ENCODE measurements at places on chromosomes 1 and 21.

DNA sequence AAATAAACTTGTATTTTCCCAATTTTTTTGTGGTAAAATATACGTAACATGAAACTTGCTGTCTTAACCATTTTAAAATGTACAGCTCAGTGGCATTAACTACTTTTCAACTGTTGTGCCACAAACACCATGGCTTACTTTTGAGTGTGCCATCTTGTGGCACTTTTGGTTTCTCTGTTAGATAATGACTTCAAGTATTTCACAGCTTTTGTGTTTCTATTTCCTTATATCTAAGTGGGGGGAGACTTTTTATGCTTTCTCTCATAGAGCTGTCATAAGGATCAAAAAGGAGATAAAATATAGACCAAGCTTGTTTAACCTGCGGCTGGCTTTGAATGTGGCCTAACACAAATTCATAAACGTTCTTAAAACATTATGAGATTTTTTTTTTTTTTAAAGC, 44.3 kb downstream of the CDC14A start:
- no peak for DNase-seq

GRCh38 chr1:28822799-28823198, 10.8 kb downstream of the OPRD1 start:
- DNase-seq = no peak

DNA sequence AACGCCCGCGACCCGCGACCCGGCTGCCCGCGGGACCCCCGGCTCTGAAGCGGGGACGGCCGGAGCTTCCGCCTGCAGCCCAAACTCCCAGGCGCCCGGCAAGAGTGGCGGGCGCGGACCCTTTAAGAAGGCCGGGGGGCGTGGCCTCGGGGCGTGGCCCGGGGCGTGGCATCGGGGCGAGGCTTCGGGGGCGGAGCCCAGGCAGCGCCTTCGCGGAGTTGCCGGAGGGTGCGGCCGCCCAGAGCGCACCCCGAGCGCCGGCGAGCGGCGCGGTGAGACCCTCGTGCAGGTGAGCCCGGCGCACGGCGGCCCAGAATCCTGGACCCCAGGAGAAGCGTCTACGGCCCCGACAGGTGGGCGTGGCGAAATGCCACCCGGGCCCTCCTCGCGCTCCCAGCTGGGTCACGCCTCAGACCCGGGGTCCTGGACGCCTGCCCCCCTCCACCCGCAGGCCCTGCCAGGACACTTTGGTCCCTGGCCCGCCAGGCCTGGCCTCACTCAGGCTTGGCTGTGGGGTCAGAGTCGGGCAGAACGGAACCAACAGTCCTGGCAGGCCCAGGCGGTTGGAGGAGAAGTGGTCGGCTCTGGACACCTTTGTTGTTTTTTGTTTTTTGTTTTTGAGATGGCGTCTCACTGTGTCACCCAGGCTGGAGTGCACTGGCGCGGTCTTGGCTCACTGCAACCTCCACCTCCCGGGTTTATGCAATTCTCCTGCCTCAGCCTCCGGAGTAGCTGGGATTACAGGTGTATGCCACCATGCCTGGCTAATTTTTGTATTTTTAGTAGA, 14.4 kb downstream of the RNF223 start:
- peak; percentile 86 for DNase-seq

- DNase-seq = peak; percentile 46
Measured at GRCh38 chr1:40344597-40344996, 27.5 kb upstream of the COL9A2 start.

- DNase-seq = peak; percentile 14
Measured at GRCh38 chr21:28687586-28687985, 305.1 kb downstream of the LTN1 start.

DNA sequence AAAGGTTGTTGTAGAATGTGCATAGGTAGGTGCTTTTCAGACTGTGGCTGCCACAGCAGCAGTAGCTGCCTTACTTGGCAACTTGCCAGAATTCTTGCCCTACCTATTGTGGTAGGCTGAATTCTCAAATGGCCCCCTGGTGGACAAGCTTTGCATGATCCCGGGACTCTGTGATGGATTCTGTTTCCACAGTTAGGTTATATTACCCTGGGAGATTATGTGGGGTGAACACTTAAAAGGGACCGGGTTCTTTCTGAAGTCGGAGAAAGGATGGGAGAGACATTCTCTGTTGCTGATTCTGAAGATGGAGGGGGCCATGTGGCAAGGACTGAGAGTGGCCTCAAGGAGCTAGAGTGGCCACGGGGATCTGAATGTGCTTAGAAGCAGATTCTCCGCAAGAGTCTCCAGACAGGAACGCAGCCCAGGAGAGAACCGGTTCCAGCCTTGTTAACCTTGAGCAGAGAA, 32.1 kb upstream of the KCNE1 start:
- peak; percentile 88 for DNase-seq

DNA sequence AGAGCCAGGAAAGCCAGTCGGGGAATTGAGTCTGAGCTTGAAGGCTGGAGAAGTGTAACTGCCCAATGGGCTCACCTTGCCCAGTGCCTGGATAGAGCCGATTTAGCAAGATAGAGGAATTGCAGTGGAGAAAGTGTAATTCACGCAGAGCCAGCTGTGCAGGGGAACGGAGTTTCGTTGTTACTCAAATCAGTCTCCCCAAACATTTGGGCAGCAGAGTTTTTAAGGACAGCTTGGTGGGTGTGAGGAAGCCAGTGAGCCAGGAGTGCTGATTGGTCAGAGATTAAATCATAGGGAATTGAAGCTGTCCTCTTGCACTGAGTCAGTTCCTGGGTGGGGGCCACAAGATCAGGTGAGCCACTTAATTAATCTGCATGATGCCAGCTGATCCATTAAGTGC, 28.4 kb upstream of the NLRP3 start:
- DNase-seq = peak; percentile 13

GRCh38 chr1:25698252-25698651, 81.7 kb downstream of the MAN1C1 start:
- no peak for DNase-seq

GRCh38 chr1:227059076-227059475, 119.0 kb downstream of the COQ8A start:
- no peak for DNase-seq

- DNase-seq = no peak
Measured at GRCh38 chr1:45516036-45516435, 5.6 kb downstream of the PRDX1 start.

GRCh38 chr1:238360474-238360873, 469.8 kb upstream of the ZP4 start:
- DNase-seq = no peak

DNA sequence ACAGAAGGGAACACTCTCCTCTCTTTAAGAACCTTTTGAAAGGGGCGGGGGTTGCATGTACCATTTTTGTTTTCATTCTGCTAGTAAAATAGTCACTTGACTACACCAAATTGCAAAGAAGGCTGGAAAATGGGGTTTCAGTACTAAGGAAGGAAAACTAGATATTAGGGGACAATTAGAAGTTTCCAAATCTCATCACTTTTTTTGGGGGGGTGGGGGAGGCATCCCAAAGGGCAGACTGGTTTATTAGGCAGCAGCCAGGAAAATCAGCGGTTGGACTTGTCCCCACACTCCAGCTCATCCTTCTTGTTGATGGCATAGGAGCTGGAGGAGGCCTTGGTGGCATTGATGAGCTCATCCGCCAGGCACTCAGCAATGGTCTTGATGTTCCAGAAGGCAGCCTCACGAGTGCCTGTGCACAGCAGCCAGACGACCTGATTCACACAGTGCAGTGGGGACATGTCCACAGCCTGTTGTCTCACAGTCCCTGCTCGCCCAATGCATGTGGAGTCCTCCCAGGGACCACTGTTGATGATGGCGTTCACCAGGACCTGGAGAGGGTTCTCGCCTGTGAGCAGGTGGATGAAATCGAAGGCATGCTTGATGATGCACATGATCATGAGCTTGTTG, 1.7 kb upstream of the TMEM50B start:
- peak; percentile 12 for DNase-seq

DNA sequence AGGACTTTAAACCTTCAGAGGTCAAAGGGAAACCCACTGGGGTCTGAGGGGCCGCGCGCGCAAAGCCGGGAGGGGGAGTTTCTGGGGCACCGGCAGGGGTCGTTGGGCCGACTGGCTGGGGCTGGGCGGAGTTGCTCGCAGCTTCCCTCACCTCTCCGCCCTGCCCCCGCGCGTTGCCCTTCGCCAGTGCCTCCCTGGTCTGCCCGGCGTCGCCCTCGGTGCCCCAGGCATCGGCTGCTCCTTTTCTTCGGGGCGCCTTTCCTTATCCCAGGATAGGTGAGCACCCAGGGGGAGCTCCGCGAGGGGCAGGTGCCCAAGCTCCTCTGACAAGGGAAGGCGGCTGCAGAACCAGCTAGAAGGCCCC, 390 bp upstream of the NGF start:
- no peak for DNase-seq

GRCh38 chr1:179995576-179995975, 41.0 kb downstream of the CEP350 start:
- no peak for DNase-seq

DNA sequence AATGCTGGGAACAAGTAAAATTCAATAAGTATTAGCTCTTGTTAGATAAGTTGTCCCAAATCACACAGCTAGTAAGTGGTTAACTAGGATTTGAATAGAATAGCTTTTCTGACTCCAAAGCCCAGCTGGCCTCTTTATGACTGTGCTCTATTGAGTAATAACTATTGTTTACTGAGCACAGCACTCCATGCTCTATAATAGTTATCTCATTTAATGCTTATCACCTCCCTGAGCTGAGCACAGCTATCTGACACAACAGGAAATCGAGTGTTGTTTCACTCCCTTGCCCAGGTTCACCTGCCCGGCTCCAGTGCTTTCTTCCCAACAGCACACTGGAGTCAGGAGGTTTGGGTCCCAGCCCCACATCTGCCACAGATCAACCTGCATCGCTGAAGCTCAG, 38.8 kb upstream of the STMN1 start:
- DNase-seq = peak; percentile 19

GRCh38 chr1:200767321-200767720, 28.6 kb downstream of the CAMSAP2 start:
- no peak for DNase-seq

GRCh38 chr1:62318320-62318755, 896 bp downstream of the KANK4 start:
- no peak for DNase-seq
